ENCODE measurements at places on chromosomes 2 and 18. TPM values are rescaled to one million over a fixed set of nuclear protein-coding genes. Genes with fewer than 3 reads are reported as not detected.
A peak's percentile ranks its signal among the peaks of the same experiment; 100 is the strongest.

- no peak for DNase-seq
Observed at GRCh38 chr2:178804791-178805190, 2.4 kb downstream of the TTN start.

DNA sequence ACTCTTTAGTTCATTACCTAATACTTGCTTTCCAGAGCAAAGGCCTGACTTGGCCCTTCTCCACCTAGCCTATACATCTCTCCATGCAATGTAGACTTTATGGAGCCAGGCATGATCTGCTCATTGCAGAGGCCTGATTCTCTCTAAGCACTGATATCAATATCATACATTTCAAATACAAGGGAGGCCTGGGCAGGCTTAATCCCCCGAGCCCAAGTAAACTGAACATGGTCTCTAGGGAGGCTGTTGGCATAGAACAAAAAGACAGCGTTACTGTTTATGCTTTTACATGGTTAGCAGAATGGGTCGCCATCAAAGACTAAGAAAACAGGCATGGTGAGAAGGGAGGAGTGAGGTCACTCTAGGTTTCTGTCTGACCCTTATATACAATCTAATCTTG is 695.1 kb downstream of the ZEB2 start:
- DNase-seq: no peak

DNA sequence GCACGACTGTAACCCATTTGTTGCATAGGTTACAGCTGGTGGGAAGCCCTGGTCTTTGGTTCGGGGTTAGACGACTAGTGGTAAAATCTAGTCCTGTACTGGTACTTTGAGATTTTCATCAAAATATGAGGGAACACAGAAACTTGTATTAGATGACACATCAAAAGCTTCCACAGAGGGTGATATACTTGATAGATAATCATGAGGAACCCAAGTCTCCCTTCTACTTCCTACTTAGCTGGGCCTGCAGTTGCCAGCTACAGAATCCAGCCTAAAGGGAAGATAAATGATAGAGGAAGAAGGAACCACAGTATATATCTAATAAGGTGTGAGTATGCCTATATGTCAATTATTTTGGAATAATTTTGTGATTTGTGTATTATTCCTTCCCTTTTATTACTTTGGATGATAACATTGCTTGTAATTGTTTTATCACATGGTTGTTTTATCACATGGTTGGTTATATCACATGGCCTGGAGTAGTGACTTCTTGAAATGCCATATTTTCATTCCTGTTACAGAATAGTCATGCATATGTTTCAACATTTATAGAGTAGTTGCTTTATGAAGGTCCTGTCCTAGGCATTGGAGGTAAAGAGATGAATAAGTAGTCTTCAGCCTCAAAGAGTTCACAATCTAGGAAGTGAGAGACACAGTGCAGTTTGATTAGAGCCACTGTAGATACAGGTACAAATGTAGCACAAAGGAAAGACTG is 2.9 kb downstream of the AGPS start:
- DNase-seq: no peak

GRCh38 chr18:74551936-74552555 is 17.7 kb downstream of the CNDP1 start:
- DNase-seq: peak; percentile 75

DNA sequence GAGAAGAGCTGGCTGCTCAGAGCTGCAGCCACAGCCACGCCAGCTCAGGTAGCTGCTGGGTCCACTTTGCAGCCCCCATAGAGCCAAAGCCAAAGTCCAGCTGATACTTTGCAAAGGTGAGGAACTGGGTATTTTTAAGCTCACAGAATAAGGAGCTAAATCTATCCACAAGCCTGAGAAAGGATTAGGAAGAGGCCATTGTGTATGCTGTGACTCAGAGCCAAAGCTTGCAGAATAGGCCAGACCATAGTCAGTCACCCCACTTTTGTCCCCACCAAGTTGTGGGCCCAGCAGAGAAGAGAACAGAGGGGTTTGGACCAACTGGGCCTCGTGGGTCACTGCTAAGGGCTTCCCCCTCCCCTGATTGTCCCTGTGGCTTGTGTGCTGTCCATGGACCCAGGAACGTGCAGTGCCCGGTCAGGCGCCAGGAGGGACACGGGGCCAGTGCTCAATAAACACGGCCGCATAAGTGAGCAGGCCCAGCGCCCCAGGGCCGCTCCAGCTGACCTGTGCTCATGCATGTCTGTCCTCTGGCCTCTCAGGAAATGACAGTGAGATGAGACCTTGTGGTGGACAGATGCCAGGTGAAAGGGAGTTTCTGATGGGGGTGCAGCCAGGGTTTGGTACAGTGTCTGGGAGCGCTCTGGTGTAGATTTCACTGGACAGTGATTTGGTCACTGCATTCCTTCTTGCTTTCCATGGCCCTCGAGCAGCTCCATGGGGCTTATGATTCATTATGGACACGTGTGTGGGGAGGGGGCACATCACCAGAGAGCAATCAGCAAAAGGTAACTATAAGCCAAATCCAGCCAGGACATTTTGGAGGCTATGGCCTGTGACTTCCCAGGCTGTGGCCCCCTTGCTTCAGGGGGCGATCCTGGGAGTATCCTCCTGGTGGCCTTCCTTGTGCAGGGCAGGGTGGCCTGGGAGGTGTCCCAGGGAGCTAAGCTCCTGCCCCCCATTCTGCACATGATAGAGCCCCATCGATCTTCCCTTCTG is 31.3 kb downstream of the MAL start:
- no peak for DNase-seq

DNA sequence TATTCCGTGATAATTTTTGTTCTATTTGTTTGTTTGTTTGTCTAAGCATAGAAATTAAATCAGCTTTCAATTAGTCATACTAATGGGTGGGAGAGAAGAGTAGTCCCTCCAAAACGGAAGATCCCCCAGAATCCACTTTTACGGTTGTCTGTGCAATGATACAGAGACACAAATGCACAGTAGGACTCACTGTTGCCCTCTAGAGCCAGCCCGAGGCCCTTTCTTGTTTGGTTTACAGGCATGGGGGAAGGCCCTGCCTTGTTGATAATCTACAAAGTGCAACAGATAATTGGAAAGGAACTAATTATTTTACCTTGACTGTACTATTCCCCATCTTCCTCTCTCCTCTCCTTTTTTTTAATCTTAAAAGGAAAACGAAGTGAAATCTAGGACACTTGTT is 121.1 kb downstream of the ACOXL start:
- DNase-seq: no peak

- DNase-seq: peak; percentile 34
Observed at GRCh38 chr2:99878581-99879350, 263.6 kb downstream of the AFF3 start.

DNA sequence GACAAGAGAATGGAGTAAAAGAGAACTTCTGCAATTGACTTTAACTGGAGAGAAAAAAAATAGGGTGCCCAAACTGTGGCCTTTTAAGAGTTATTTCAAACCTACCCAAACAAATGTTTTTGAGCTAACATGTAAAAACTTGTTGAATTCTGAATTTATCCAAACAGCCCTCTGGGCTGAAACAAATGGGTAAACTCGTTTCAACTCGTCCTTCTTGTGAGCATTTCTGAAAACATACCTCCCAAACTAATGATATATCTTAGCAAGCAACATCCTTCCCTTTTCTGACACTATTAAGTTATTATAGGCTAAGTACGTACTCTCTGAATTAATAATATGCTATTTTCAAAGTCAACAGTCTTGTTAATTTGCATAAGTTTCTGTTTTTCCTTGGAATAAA is 793.0 kb upstream of the ACVR2A start:
- no peak for DNase-seq

DNA sequence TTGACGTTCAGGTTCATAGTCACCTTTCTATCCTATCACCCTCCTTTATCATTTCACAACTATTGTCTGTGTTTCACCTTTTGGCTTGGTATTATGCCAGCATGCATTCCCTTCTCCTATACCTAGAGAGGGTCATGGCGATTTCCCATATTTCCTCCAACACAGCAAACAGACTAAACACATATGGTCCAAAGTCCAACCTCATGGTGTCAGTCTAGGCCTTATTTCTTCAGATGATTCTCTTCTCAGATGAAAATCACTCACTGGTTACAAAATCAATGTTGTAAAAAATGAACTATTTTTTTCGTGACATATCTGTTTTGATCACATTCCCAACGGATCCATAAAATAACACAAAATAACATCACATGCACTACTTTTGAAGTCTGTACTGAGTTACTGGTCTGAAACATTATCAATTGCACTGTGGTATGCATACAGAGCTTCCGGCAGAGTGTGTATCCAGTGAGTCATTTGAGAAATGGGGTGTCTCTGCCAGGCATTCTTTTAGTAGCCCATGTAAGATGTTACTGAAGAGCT is 204.8 kb upstream of the GALNT5 start:
- peak; percentile 43 for DNase-seq

GRCh38 chr18:79599441-79599931 is 80.1 kb upstream of the CTDP1 start:
- peak; percentile 79 for DNase-seq

GRCh38 chr18:14975431-14975830 is 227.5 kb downstream of the ANKRD30B start:
- no peak for DNase-seq

GRCh38 chr2:10537522-10538199 is 89.5 kb upstream of the ODC1 start:
- DNase-seq: no peak

GRCh38 chr2:28748941-28749340 is 2.7 kb upstream of the PPP1CB start:
- DNase-seq: no peak

GRCh38 chr2:180520206-180520605 is 460.2 kb upstream of the UBE2E3 start:
- DNase-seq: no peak

- DNase-seq: no peak
Observed at GRCh38 chr2:155393406-155393805, 694.9 kb downstream of the KCNJ3 start.

- DNase-seq: no peak
Observed at GRCh38 chr2:39524061-39524460, 87.0 kb upstream of the MAP4K3 start.

- DNase-seq: no peak
Observed at GRCh38 chr2:136422512-136422911, 304.6 kb upstream of the CXCR4 start.

DNA sequence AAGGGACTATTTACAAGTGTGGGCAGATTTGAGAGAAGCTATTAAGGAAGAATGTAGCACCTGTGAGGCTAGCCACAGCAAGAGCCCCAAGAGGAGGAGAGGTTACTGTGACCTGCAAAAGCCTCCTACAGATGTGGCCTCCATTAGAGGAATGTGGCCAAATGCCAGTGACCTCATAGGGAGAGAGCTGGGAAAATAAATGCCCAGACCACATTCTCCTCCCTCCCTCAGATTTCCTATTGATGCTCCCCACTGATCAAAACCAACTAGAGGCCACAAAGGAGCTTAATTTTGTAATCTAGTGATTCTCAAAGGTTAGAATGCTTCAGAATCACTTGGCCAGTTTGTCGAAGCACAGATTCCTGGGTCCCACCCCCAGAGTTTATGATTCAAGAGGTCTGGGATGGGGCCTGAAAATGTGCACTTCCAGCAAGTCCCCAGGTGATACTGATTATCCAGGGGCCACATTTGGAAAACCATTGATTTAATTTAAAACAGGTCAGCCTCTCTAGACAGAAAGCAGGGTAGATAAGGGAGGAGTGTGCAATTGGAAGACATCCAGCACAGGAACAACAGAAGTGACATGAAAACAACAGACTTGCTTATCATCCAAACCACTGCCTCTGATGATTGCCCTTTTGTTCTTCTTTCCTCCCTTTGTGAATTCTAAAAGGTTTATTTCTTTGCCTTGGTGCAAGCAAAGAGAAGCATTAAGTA is 61.2 kb upstream of the RBBP8 start:
- DNase-seq: no peak

The FBXO48 gene
- total RNA-seq: 0.60 TPM

The NOSTRIN gene
- not detected for total RNA-seq

The TSPYL6 gene
- not detected for total RNA-seq

The DSG2 gene
- total RNA-seq: 65.5 TPM

The ADD2 gene
- not detected for total RNA-seq

The EHBP1 gene
- total RNA-seq: 66.1 TPM

The WNT6 gene
- total RNA-seq: not detected

The FAM237A gene
- not detected for total RNA-seq
